Central memory CD8-positive, alpha-beta T cell (primary cell): ENCODE measurements at places on chromosomes 1 and 21.

DNA sequence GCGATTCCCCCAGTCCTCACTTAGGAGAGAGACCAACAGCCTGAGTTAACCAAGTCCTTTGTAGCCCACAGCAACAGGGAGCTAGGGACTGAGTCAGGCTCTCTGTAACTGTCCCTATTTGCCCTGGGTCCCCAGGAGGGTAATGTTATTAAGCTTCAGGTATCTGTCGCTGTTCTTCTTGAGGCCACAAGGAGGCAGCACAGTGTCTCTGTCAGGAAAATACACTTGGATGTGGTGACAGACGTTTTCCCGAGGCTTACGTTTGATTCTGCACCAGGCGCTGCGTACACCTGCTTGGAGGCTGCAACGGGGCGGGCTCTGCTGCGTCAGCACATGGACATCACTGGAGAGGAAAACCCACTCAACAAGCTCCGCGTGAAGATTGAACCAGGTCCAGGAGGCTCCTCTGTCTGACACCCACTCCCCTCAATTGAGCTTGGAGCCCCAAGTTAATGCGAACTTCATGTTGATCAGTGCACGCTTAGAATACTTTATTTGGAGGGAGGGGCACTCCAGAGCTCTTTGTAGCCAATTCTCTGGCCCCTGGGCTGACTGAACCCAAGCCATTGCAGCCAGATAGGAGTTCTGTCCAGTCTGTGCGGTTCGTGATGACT is 10.7 kb upstream of the ELF3 start:
- DNase-seq, result no peak

GRCh38 chr21:26709090-26709489 is 136.0 kb upstream of the CYYR1 start:
- DNase-seq, result no peak

DNA sequence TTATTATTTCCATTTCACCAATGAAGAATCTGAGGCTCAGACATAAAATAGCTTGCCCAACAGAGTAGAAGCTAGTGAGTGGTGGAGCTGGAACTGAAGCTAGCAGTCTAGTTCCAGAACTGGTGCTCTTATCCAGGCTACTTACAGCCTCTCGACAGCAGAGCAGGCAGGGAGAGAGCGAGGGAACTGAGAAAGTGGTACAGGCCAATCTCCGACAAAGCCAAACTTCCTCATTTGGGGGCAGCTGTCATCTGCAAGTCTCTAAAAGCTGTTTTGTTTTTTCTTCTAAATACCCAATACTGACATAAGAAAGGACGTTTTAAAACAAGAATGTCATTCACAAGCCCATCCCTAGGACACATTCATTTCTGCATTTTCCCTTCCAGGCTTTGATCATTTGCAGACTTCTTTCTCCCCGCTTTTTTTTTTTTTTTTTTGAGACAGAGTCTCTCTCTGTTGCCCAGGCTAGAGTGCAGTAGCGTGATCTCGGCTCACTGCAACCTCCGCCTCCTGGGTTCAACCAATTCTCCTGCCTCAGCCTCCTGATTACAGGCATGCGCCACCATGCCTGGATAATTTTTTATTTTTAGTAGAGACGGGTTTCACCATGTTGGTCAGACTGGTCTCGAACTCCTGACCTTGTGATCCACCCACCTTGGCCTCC is 20.0 kb downstream of the YIPF1 start:
- no peak for DNase-seq

GRCh38 chr21:38921511-38922251 is 116.0 kb downstream of the ETS2 start:
- DNase-seq, result no peak

- no peak for DNase-seq
These were observed 11.3 kb upstream of the SLC1A7 start for GRCh38 chr1:53153752-53154151.

GRCh38 chr1:225866061-225866837 is 15.9 kb downstream of the TMEM63A start:
- DNase-seq, result no peak
